Activated naive CD8-positive, alpha-beta T cell treated with anti-CD3 and anti-CD28 coated beads for 36 hours (primary cell): ENCODE measurements at places on chromosomes 1 and 21.
A peak's percentile ranks its signal among the peaks of the same experiment; 100 is the strongest.

GRCh38 chr1:36269408-36269838 lies 36.7 kb upstream of the SH3D21 start:
- no peak for DNase-seq

- DNase-seq = peak; percentile 58
These were observed 7.2 kb upstream of the COL6A1 start for GRCh38 chr21:45974073-45975019.

GRCh38 chr1:82319546-82319945 lies 518.8 kb downstream of the ADGRL2 start:
- no peak for DNase-seq

DNA sequence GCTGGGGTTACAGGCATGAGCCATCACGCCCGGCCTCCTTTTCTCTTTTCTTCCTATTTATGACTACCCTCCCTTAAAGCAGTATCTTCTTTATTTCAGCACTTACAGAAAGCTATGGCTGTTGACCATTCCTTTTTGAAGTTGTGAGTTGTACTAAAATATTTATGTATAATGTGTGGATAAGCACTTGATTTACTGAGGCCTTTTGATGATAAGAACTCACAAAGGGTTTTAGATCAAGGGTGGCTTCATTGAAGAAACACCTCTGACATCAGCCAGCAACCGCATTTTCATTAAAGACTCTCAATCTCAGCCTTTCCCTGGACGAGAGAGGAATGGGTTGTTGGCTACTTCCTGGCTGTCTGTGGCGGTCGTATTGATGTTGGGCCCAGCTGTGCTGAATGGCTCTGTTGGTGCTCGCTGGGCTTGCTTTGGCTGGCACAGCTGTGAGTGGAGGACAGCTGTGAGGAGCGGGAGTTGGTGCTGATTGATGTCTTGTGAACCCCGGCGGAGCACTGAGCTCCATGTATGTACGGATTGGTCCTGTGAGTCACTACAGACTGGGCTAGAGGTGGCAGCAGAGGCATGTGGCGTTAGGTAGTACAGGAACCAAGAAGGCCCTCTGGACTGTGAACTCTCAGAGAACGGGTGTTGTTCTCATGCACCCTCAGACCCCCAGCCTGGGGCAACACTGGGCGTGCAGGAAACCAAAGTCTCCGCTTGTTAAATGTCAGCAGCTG lies 208.8 kb downstream of the KIF26B start:
- DNase-seq = no peak

- peak; percentile 39 for DNase-seq
These were observed 9.8 kb downstream of the BARHL2 start for GRCh38 chr1:90707363-90707710.

DNA sequence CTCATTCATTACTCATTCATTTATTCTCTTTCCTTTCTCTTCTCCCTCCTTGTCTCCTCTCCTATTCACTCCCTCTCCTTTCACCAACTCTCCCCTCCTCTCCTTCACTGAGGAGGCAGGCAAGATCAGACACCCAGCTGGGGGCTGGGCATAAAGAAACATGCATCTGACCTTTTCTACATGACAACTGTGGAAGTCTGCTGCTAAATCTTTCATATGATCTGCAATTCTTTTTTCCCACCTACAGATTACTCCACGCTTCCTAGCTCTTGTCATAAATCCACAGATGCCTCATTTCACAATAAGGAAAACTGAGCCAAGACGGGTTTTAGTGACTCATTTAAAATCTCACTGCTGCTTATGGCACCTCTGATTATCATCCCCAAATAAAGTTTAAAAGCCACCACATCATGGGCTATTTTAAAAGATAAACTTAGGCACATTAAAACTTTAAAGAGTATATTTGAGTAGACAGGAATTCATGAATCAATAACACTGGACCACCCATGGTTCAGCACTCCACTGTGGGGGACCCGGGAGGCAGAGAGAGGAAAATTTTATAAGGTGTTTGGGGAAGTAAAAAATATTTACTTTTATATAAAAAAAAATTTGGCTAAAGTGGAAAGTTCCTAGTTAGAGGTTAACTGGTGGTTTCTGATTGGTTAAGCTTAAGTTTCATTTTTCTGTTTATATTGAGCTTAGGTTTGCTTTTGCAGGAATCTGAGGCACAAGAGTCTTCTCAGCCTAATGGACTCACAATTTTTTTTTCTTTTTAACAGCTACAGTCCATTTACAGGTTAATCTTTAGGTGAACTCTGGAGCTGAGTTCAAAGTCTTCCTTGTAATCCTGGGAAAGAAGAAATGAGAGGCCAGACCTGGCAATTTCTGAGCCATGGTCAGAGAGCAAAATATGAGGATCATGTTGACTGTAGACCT lies 55.8 kb upstream of the DNAH14 start:
- DNase-seq = no peak

DNA sequence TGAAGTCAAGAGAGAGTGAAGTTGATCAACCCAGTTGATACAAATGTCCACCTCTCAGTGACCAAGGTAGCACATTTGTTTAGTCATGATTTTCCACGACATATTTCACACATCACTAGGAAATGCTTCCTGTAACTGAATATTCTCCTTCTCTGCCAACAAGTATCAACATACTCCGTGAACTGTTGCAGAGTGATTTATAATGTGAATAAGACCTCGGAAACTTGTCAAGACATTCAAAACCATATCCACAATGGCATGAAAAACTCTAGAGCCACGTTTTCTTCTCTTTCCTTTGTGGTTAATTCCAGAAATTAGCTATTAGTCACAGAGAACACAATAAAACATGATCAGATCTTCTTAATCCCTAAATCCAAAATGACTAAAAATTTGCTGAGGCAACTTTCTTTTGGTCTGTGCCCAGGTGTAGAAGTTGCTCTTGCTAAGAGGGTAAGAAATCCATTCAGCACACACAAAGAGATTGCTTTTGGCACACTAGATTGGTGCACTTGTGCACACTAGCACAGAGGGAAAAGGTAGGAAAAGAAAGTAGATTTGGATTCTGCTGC lies 244.3 kb upstream of the NRIP1 start:
- no peak for DNase-seq

DNA sequence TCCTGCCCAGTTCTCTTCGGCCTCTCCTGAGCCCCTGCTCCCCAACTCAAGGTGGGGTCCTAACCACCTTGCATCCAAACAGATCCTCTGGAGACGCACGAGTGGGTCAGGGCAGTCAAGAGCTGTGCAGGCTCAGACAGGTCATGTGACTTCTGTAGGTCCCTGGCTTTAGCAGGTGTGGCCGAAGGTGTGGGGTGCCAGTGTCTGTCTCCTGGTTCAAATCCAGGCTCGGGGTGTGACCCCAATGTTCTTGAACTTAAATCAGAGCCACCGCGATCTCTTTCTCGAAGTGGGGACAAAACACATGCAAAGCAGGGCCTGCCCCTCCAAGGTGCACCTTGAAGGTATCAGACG lies 27.4 kb upstream of the ECE1 start:
- DNase-seq = no peak

DNA sequence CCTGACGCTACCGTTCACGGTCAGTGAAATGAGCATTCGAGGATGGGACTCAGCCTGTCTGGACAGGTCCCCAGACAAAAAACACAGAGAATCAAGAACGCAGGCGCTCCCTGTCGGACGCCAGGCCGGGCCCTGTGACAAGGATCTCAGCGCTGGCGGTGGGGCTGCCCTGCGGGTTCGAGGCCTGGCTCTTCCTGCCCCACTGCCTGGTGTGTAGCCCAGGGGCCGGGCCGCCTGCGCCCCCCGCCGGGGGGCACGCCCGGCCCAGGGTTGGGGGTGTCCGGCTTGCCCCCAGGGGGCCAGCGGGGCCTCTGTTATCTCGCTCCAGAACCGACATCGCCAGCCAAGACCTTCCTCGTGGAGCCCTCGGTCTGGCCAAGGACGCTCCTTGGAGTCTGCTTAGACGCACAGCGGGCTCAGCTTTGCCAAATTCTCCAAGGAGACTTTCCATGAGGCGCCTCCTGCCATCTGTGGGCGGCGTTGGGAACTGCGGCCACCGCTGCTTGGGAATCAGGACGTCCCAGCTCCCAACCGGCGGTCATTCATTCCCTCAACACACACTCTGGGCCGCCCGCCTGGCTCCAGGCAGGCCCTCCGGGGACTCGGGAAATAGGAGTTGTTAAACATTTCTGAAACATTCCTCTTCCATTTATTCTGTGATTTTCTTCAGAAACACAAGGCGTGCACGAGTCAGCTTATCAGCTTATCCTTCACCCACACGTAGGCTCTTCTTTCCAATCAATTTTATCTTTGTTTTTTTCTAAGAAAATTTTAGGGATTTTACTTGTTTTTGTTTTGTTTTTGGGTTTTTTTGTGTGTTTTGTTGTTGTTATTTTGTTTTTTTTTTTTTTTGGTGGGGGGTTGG lies 11.3 kb upstream of the RIPK4 start:
- DNase-seq = peak; percentile 19

DNA sequence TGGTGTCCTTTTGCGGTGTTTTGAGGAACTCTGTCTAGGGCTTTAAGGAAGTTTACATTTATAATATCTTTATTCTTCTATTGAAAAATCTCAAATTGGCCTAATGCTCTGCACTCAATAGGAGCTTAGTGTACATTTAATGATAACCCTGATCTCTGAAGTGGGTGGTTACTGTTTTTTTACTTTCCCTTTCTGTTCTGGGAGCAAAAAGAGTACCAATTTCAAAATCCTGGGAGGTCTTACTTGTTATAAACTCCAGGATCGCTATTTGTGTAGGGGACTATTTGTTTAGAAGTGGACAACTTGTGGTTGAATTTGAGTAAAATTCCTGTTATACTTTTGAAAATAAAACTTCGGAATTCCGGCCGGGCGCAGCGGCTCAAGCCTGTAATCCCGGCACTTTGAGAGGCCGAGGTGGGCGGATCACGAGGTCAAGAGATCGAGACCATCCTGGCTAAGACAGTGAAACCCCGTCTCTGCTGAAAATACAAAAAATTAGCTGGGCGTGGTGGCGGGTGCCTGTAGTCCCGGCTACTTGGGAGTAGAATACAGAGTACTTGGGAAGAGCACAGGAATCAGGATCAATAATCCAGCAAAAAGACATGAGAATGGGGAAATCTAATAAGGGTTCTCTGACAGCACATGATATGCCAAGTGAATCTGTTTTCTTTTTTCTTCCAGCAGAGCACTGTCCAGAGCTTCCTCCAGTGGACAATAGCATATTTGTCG lies 1.1 kb downstream of the C4BPB start:
- no peak for DNase-seq

DNA sequence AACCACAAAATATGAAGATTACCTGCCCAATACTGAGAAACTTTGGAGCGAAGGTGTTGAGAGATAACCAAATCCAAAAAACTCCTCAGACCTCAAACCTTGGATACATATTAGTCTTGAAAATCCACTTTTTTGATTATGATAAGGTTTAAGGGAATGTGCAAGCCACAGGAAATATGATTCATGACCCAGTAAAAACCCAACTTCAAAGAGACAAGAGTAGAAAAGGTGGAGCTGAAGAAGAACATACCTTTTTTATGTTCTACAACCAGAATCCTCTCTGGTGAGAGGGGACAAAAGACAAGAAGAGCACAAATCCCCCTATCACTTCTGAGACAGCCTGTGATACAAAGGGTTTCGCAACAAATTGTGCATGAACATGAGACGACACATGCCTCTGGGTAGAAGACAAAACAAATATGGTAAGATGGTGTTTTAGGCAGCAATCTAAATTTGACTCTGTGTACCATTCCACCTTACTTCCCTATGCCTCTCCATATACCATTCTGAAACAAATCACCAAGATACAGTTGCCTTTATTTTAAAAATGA lies 37.3 kb downstream of the COL24A1 start:
- DNase-seq = no peak

- DNase-seq = no peak
These were observed 6.2 kb downstream of the TNFRSF18 start for GRCh38 chr1:1199961-1200875.

DNA sequence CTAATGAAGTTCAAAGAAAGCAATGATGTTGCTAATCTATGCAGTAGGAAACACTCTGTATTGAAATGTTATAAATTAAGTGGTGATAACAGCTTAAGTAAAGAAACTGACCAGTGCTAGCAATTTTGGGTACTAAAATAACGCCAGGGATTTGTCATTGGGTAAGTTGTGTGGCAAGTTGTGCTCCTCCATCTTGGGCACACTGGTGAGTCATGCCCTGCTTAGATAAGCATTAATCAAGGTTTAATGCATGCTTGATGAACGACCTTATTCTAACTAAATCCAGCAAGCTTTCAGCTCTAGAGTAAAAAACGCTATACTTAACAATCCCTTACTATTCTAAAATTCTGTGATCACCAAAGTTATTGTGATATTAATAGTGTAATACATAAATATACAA lies 25.2 kb downstream of the VAMP4 start:
- DNase-seq = no peak

GRCh38 chr1:53391982-53392381 lies 64.1 kb upstream of the LRP8 start:
- no peak for DNase-seq

- DNase-seq = no peak
These were observed 1331.1 kb downstream of the MRPL39 start for GRCh38 chr21:24276204-24276603.

- no peak for DNase-seq
These were observed 9.9 kb downstream of the TOR1AIP2 start for GRCh38 chr1:179867493-179868330.

- DNase-seq = no peak
These were observed 21.4 kb downstream of the FOXO6 start for GRCh38 chr1:41382480-41383090.

GRCh38 chr1:172679000-172679772 lies 20.3 kb downstream of the FASLG start:
- no peak for DNase-seq

GRCh38 chr1:188386161-188386560 lies 1557.4 kb downstream of the PLA2G4A start:
- DNase-seq = no peak

GRCh38 chr1:174194461-174194860 lies 35.1 kb downstream of the RABGAP1L start:
- no peak for DNase-seq

DNA sequence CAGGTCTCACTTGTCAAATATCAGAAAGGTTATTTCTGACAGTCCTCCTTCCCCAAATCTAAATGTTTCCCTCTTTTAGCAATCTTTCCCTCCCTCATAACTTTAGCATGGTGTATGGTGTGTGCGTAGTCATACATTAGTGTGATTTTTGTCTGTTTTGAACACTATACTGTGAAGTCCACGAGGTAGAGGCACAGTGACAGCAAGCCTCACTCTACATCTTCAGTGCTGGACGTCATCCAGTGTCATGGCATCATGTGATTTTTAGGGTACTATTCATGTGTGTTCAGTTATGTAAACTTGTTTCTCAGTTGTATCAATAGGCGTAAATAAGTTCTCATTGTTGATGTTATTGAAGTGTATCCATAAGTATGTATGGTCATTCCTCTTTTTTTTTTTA lies 39.1 kb downstream of the DYRK1A start:
- no peak for DNase-seq

DNA sequence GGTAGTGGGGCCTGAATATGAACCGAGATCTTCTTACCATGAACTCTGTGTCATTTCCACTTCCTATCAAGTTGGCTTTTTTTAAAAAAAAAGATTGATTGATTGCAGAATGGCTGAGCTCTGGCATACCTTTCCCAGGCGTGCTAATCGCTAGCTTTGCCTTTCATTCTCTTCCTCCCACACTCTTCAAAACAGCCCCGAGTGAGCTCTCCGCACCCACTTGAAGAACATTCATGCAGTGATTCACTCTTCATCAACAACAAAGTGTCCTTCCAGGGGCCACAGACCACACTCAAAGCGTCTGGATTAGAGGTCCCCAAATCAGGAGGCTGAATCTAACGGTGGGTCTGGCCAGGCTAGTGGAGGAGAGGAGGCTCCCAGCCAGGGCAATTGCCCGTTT lies 96.3 kb upstream of the GALNT2 start:
- no peak for DNase-seq
